Effector memory CD4-positive, alpha-beta T cell (primary cell): ENCODE measurements at places on chromosomes 11 and 22.

GRCh38 chr11:60951904-60952741, at the start of gene SLC15A3:
Gene SLC15A3 (minus strand): TSS chr11:60952176. CDS start chr11:60951551, 625 bp downstream.
- DNase-seq: no peak

GRCh38 chr11:48141475-48142122, 75.0 kb upstream of the OR4B1 start:
- no peak for DNase-seq

- no peak for DNase-seq
Measured at GRCh38 chr11:41119484-41119883, 340.0 kb downstream of the LRRC4C start.

DNA sequence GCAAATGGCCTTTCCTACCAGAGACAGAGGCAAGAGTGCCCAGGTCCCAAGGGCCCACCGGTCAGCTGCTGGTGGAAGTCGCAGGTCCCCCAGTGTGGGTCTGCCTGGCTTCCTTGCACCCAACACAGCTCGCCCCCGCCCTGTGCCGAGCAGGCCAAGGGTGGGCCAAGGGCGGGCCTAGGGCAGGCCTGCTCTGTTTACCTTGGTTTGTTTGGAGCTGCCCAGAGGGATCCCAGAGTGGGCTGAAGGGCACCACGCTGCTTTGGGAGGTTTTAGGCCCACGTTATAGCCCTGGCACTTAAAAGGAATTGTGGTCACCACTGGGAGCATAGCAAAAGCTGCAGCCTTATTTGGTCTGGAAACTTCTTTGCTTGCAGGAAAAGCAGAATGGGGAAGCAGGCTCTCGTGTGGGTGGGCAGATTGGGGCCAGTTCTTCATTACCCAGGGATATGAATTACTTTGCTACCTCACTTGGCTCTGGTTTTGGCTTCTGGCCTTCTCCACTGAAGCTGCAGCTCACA, 38.0 kb downstream of the MRGPRD start:
- DNase-seq: no peak

DNA sequence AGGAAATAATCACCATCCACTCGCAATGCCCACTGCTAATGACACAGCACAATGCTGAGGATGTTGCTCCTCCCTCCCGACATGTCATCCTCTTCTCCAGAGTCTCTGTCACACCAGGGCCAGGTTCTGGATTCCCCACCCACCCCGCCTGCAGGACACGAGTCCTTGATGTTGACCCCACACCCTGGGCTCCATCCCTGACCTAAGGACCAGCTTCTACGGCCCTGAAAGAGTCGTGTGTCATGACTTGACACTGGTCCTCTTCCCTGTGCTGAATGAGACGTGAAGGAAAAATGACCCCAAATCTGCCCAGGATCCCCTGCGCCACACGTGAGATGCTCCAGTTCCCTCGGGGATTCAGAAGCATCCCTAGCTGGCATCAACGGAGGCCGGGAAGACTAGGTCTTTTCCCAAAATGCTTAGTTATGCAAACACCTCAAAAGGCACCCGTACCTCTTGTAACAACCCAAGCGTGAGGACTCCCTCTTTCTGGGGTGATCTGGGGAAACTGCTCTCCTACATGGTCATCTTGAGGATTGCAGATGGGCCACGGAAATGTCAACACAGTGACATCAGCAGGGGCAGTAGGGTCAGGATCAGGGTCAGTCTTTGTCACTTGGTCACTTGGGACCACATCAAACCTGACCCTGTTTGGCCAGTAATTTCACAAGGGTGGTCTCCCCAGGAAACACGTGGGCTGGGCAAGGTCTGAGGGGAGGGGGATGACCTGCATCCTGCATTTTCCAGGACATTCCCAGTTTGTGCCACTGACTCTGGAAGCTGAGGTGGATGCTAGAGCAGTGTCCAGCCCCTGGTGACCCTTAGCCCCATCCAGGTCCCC, 42.0 kb downstream of the IGLL5 start:
- no peak for DNase-seq

GRCh38 chr11:65121447-65121864, 478 bp downstream of the FAU start:
- DNase-seq: no peak

DNA sequence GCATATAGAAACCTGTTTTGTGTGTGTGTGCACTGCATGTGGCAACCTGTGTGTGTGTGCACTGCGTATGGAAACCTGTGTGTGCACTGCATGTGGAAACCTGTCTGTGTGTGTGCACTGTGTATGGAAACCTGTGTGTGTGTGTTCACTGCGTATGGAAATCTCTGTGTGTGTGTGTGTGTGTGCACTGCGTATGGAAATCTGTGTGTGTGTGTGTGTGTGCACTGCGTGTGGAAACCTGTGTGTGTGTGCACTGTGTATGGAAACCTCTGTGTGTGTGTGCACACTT, 72.2 kb upstream of the CCND1 start:
- no peak for DNase-seq

- no peak for DNase-seq
Measured at GRCh38 chr22:25232301-25232700, 12.9 kb downstream of the CRYBB2 start.

DNA sequence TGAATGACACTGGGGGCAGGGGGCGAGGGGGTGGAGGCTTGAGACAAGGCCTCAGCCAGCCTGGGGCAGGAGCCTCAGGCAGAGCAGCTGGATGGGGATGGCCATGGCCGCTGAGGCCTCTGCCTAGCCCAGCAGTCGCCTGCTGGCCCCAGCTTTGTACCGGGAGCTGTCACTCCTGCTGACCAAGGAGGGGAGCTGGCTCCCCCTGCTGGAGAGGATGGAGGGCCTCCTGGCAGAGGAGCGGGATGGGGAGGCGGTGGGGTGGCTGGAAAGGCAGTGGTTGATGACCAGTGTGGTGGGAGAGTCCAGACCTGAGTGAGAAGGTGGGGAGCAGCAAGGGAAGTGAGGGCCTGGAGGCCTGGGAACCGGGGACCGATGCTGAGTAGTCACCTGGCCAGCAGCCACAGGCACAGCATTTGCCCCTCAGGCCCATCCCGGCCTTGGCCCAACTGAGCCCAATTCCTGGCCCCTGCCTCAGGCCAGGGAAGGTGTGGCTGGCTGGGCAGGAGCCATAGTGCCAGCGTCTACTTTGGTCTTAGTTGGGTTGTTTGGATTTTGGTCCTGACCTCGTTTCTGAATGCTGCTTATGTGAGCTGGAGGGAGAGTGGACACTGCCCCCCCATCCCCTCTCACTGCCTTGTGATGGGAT, 6.0 kb upstream of the SUSD2 start:
- peak; percentile 13 for DNase-seq

DNA sequence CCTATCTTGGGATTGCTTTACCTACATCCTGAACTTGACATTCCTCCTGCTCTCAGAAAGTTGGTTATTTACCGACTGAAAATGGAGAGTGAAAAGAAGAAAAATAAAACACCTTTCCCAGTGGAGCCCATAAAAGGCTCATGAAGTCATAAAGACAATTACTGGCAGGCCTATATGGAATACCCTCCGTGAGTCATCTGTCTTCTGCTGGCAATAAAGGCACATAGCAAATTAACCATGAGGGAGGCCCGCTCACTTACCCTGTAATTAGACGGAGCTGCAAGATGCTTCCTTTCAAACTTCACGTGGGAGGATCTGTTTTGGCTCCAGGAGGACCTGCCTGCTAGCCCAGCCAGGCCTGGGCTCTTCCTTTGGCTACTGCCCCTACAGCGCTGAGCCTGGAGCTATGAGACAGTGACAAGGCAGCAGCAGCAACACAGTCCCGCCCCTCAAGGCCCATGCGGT, 540.4 kb downstream of the BUD13 start:
- DNase-seq: no peak

- no peak for DNase-seq
Measured at GRCh38 chr11:17777086-17777737, 42.6 kb downstream of the KCNC1 start.

- no peak for DNase-seq
Measured at GRCh38 chr11:76200006-76200940, 6.0 kb downstream of the WNT11 start.

DNA sequence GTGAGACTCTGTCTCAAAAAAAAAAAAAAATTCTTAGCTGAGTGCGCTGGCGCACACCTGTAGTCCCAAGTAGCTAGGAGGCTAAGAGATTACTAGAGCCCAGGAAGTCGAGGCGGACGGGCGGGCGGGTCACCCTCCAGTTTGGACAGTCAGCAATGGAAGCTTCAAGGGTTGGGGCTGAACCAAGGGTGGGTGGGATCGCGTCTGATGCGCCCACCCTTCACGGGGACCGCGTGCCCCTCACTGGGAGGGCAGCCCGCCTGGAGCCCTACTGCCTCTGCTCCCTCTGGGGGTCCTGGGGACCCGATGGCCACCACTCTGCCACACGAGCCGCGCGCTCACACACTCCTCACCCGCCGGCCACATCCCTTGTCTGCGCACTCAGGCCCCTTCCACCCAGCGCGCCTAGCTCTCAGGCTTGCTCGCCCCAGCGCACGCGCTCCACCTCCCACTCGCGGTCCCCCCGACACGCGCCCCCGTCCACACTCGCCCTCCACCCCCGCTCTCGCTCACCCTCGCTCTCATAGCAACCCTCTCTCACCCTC, 494 bp downstream of the CHID1 start:
- no peak for DNase-seq

- no peak for DNase-seq
Measured at GRCh38 chr11:76659672-76660532, 10.6 kb downstream of the LRRC32 start.

DNA sequence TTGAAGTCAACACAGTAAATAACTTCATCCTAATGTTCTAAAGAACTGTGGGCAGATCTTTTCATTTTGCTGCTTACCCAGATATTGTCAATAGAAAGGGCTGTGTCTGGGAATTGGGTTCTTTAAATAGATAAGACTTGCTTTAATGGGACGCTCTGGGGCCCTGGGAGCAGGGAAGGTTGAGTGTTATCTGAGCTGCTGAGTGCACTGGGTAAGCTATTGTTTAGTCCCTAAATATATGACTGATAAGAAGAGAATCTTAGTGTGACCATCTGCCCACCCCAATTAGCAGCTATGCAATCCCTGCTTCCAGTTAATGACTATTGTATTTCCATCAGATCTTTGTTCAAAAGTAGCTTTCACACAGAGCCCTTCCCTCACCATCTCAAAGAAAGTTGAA, 44.4 kb downstream of the ARHGAP42 start:
- DNase-seq: no peak

DNA sequence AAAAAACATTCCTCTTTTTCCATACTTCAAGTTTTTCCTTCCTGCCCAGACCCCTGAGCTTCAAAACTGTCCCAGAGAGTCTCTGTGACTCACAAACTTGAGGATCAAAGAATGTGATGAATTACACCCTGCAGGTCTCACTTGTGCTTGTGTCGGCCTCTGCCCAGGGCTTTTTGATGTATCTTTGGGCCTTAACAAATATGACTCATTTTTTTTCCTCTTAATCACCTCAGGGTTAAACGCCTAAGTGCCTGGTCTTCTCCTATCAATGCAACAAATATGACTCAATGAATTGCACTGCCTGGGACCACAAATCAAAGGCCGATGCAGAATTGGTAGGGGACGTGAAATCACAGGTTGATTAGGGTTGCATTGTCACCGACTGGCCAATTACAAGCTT, 267.7 kb downstream of the LARGE1 start:
- no peak for DNase-seq

- DNase-seq: no peak
Measured at GRCh38 chr11:1545432-1545831, 26.6 kb downstream of the DUSP8 start.

GRCh38 chr11:114110952-114111947, 51.7 kb downstream of the ZBTB16 start:
- no peak for DNase-seq

DNA sequence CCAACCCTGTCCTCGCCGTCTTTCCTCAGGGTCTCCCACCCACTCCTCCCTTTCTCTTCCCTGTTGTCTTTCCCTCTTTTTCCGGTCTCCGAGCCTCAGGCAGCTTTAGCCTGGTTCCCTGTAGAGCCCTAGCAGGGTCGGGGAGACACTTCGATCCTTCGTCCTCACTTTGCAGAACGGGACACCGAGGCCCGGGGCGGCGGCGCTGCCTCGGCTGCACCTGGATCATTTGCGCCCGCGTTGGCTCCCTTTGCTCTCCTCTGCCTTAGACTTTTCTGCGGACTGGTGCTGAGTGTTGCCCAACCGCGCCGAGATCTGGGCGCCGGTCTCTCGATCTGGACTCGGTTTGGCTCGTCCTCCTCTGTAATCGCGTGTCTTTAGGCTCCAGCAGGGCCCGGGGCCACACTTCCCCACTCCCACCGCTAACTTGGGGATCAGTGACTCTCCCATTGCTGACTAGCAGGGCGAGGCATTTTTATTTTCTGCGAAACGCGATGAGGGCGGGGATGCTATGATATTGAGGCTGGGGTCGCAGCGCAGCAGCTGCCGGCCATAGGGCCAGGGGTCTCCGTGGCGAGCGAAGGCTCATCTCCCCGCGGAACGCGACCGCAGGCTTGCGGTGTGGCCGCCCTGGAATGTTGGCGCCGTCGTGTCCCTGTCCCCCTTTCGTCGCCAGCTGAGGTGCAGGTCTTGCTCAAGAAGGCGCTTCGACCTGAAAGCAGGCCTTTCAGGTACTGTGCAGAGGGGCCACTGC, 1.6 kb upstream of the E2F8 start:
- no peak for DNase-seq

DNA sequence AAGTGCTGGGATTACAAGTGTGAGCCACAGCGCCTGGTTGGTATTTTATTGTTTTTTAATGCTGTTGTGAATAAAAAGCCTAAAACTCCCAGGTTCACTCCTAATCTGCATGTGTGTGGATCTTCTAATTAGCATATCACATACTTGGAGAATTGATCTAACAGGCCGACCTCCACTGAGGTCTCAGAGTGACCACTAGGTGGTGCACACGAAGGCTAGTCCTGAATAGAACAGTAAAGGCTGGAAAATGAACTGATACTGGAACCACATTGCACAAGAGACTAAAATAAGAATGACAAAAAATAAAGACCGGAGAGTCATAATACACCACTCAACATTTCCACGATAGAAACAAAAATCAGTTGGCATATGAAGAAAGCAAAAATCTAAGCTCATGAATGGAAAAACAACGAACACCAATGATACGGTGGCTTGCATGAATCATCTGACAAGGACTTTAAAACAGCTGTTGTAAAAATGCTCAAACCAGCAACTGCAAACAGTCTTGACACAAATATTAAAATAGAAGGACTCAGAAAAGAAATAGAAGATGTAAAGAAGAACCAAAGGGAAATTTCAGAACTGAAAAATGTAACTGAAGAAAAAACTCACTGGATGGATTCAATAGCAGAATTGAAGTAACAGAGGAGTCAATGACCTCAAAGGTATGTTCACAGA, 19.2 kb downstream of the PIM3 start:
- DNase-seq: no peak

GRCh38 chr11:73072935-73073481, 69.1 kb downstream of the FCHSD2 start:
- DNase-seq: no peak

DNA sequence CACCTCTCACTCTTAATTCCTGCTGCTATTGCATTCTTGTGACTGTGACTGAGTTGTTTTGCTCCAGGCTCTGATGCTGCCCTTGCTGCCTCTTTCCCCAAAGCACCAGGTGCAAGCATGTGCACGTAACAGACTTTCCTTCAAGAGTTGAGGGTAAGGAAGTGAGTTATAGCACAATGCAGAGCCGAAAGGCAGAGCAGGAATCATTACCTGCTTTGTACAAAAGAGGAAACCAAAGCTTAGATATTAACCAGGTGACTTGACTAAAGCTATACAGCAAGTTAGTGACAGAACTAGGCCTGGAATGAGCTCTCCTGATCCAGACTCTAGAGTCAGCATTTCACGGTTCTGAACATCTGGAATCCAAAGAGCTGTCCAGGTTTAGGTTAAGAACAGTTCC, 33.6 kb downstream of the NEU3 start:
- no peak for DNase-seq
